ENCODE measurements at places on chromosomes 3 and 15.

DNA sequence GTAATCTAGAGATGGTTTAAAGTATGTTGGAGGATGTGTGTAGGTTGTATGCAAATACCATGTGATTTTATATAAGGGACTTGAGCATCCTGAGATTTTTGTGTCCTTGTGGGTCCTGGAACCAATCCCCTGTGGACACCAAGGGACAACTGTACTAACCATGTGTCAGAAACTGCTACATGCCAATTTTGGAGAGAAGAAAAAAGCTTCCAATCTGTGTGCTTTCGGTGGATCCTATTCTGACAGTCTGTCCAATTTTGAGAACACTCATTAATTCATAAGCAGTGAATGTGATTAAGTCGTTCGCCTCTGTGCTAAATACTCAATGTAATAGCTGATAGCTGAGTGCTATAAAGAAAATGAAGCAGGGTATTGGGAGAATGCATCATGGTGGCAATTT is 61.6 kb downstream of the RBM6 start:
- no peak for DNase-seq

DNA sequence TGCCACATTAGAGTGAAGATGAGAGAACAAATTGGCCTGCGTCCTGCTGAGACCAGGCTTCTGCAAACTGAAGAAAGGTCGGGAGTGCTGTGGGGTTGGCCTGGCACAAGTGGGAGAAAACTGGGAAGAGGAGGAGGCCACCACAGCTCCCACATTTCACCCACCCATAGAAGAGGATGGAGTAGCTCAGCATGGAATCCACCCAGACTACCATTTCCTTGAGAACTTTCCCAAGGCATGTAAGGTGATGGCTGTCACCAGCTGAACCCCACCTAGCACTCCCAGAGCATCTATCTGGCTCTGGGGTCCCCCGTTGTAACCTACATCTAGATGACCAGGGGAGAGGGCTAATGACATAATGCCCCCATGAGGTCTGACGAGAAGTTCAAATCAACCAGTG is 120.4 kb upstream of the TRIM42 start:
- DNase-seq: no peak

- DNase-seq: no peak
Observed at GRCh38 chr15:62945760-62946159, 96.8 kb upstream of the TPM1 start.

DNA sequence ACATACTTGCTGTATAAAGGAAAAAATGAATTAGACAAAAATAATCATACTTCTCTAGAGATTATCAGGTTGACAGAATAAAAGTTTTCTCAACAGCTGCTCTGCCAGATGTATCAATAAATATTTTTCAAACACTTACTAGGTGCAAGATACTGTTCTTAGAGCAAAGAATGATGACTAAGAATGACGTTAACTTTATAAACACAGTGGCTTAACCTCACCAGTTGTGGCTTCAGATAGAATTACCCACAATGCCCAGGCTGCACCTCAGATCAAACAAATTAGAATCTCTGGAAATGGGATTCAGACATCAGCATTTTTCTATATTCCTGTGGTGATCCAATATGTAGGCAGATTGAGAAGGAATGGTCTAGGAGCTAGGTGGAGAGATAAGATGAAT is 422.4 kb upstream of the ATP11B start:
- no peak for DNase-seq

GRCh38 chr3:155185631-155186071 is 105.5 kb downstream of the MME start:
- no peak for DNase-seq

- no peak for DNase-seq
Observed at GRCh38 chr3:143918848-143919247, 52.8 kb upstream of the DIPK2A start.

- DNase-seq: no peak
Observed at GRCh38 chr15:49174902-49175301, 4.9 kb downstream of the GALK2 start.
